ENCODE measurements at places on chromosomes 2 and 18. TPM values are rescaled to one million over a fixed set of nuclear protein-coding genes. Genes with fewer than 3 reads are reported as not detected.

DNA sequence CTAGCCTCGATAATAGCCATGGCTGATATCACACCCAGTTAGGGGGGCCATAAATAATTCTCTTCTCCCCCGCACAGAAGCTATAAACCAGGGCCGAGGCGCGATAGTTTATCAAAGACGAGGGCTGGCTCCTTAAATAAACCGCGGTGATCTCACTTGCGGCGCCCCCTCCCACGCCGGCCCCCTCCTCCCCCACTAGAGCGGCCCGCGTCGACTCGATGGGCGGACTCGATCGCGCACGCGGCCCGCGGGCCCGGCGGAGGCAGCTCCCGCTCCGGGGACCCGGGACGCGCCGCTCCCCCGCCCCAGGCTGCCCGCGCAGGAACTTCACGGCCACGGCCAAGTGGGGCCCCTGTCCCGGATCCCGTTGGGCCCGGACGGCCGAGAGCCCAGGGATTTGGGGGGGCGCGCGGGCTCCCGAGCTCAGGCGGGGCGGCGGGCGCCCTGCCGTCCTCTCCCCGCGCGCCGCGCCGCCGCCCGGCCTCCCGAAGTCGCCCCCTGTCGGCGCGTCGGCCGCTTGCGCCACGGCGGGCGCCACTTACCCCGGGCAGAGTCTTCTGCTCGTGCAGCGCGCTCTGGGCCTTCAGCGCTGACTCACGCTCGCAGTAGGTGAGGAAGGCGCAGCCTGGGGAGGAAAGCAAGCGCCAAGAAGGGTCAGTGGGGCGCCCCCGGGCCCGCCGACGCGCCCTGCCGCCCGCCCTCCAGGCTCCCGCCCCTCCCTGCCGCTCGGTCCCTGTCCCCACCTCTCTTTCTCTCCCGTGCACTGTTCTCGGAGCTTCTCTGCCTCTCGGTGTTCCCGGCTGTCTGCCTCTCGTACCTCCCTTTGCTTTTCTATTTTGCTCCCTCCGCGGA is 80.4 kb downstream of the CELF4 start:
- peak; percentile 8 for DNase-seq

GRCh38 chr18:36152781-36153180 is 23.1 kb downstream of the ELP2 start:
- no peak for DNase-seq

- no peak for DNase-seq
Observed at GRCh38 chr2:119721904-119722303, 37.8 kb upstream of the PTPN4 start.

DNA sequence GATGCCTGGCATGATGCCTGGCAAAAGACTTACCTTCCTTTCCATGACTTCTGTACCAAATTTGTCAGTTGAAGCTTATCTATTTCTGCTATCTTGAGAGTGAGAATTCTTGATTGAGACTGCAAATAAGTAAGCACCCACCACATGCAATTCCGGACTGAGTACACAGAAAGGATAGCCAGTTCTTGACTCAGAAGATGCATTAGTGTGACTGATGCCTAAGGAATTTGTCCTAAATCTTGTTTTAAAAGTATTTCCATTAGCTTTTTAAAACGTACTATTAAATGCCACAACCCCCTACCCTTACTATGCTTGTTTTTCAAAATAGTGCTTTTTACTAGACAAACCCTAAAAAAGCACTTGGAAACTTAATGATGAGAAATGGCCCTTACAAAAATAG is 545 bp downstream of the MPP4 start:
- no peak for DNase-seq

DNA sequence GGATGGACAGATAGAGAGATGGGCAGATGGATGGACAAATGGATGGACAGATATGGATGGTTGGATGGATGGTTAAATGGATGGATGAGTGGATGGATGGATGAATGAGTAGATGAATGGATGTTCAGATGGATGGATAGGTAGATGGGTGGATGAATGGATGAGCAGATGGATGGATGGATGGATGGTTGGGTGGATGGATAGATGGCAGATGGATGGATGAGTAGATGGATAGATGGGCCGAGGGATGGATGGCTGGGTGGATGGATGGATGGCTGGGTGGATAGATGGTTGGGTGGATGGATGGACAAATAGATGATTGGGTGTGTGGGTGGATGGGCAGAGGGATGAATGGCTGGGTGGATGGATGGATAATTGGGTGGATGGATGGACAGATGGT is 98.9 kb upstream of the OTOS start:
- no peak for DNase-seq

DNA sequence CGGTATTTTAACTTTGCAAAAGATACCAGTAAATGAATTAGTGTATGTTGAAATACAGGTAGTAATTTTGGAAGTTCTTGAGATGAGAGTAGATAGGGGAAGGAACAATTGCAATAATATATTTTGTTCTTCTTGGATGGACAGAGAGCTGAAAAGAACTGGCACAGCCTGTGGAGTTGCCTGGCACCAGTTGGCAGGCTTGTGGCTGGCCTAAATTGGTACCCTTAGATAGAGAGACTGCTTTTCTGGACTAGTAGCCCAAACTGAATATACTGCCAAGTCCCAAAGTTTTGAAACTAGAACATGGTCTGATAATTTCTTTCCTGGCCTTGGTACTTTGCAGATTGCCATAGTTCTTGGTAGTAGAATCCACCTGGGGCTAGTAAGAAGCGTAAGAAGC is 26.9 kb downstream of the MYO1B start:
- no peak for DNase-seq

GRCh38 chr18:54983041-54983686 is 23.9 kb upstream of the CCDC68 start:
- DNase-seq, result peak; percentile 47

- no peak for DNase-seq
Observed at GRCh38 chr18:22343613-22344012, 74.1 kb downstream of the CTAGE1 start.

- no peak for DNase-seq
Observed at GRCh38 chr2:181760521-181760920, 80.2 kb upstream of the NEUROD1 start.

DNA sequence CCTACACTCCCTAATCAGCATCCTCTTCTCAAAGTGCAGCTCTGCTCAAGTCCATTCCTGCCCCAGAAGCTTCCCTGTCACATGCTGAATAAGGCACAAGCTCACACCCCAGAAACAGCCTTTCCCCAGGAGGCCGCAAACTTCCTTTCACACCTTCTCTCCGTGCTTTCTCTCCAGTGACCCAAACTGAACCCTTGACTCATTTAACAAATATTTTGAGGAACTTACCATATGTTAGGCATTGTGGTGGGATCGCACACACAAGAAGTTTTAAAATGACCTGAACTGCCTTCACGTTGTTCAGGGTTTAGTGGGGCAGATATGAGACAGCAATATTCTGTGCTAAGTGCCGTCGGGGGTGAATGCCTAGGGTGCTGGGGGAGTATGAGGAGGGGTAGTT is 161.3 kb downstream of the INSIG2 start:
- no peak for DNase-seq

- DNase-seq, result no peak
Observed at GRCh38 chr2:148812306-148812705, 62.7 kb upstream of the KIF5C start.

- DNase-seq, result no peak
Observed at GRCh38 chr2:213416832-213417231, 132.6 kb downstream of the SPAG16 start.

GRCh38 chr2:3756306-3756705 is 52.9 kb downstream of the DCDC2C start:
- no peak for DNase-seq

DNA sequence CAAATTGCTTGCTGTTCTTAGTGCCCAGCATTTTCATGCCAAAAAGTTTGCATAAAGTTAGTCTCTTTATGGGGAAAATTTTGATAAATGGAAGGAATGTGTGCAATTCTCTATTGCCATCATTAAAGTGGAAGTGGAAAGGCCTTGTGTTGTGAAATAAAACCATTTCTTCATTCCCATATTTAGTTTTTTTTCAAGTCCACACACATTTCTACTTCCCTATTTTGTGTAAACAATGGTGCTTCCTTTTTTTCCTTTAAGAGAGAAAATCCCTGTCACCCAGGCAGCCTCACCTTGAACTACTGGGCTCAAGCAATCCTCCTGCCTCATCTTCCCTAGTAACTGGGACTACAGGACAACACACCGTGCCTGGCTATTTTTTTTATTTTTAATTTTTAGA is 42.3 kb upstream of the NCOA1 start:
- no peak for DNase-seq

GRCh38 chr18:25282896-25283703 is 68.9 kb downstream of the ZNF521 start:
- DNase-seq, result no peak

GRCh38 chr18:5417342-5417741 is 121.8 kb upstream of the ZBTB14 start:
- DNase-seq, result no peak

DNA sequence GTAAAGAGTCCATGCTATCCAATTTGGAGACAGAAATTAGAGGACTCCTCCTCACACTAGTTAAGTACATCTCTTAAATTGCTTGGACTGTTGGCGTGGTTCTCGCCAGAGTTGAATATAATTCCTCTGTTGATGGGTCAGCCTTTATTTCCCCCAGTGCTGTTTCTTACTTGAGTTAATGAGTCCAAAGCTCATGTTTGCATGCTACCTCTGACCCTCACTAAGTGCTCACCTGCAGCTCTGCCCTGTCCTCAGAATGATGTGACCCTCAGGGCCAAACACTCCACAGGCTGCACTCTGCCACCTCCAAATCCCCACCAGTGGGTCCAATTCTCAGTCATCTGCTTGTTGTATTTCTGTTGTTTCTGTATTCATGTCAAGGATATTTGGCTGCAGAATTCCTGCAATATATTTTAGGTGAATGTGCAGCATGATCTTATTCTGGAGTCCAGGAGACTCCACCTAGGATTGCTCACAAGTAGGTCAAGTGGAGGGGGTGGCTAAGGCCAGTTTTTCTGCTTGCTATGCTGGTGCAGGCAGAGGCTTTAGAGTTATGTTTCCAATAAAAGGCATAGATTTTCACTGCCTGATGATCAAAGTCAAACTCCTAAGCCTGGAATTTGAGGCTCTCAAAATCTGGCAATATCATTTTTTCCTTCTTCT is 37.8 kb downstream of the RDH14 start:
- no peak for DNase-seq

- no peak for DNase-seq
Observed at GRCh38 chr18:79903071-79903635, 48.3 kb downstream of the SLC66A2 start.

DNA sequence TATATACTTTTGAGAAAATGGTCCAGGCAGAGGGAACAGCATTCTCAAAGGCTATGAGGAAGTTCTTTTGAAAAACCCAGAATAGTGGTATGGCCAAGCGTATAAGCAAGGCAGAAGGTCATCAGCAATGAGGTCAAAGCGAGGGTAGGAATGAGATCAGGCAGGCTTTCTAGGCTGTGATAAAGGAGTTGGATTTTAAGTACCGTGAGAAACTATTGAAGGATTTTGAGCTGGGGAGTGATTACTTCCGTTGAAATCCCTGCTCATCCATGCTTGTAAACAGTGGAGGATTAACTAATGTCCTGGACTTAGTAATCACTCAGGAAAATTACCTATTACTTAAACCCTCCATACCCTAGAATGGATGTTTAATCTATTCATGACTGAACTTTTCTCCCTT is 50.2 kb downstream of the EMILIN2 start:
- no peak for DNase-seq

DNA sequence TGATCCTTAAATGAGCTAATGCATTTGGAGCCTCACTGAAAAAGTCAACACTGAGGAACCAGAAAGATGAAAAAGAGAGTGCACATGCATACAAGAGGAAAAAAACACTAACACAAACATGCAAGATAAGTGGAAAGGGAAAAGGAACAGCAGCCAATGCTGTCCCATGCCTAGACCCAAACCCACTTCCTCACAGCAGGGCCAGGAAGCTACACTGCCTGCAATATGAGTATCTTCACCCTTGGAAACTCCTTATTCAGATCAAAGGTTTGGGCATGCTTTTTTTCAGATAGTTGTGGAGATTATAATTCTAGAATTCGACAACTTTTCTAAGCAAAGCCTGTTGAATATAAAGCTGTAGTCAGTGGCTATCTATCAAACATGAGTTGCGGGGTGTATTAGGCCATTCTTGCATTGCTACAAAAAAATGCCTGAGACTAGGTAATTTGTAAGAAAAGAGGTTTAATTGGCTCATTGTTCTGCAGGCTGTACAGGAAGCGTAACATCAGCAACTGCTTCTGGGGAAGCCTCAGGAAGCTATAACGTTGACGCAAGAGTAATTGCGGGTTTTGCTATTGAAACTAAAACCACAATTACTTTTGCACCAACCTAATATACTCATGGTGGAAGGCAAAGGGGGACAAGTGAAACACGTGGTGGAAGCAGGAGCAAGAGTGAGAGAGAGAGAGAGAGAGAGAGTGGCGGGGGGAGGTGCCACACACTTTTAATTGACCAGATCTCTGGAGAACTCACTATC is 138.2 kb downstream of the MBD2 start:
- DNase-seq, result no peak

GRCh38 chr18:8726281-8726680 is 20.9 kb downstream of the MTCL1 start:
- no peak for DNase-seq

DNA sequence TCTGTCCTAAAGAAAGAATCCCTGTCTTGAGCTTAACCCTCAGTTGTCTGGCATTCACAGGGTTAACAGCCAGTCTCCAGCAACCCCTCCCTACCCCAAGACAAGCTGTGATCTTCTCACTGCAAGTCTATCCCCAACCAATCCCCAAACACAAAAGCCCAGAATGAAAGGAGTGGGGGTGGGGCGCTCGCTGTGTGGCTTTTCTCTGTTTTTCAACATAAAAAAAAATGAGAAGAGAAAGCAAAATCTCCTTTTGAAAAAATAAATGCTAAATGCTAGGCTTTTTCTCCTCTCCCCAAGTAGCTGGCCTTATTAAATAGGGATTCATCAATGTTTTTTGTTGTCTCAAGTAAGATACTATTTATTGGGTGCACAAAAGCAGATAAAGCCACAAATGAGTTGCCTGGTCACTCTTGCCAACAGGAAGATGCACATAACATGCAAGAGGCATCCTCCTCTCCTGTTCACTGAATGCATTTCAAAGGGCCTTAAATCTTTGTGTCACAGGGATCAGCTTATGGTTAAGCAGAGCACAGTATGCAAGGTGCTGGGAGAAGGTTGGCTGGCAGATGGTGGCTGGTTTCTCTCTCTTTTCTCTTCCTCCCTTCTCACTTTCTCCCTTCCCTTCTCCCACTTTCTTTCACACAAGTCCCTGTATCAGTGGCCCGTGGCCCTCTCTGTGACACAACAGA is 225.6 kb downstream of the CMPK2 start:
- DNase-seq, result no peak

DNA sequence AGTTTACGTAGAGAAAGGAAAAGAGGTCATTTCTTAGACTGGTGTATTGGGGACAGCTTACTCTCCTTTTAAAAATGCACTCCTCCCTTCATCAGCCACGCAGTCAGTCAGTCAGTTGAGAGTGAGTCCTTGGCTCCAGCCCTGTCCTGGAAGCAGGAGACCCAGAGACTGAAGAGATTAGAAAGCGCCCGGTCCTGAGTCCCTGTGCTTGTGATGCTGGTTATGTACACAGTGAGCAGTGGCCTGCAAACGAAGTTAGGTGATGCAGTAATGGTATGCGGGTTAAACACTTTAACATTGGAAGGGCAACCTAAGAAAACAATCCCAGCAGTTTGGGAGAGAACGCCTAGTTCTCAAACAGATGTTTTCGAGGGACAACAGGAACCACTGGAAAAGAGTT is 6.3 kb upstream of the ASB1 start:
- no peak for DNase-seq

The ABCB11 gene
- total RNA-seq, result 0.12 TPM

The SCYGR3 gene
- not detected for total RNA-seq

The EN1 gene
- not detected for total RNA-seq

The VWA3B gene
- 0.47 TPM for total RNA-seq

The POLE4 gene
- total RNA-seq, result 25.6 TPM

The LRP1B gene
- total RNA-seq, result 0.34 TPM

The IL1F10 gene
- total RNA-seq, result not detected

The YPEL5 gene
- total RNA-seq, result 27.1 TPM

The COL6A3 gene
- 1.2 TPM for total RNA-seq

All from HCT116 (cell line).